ENCODE measurements at places on chromosomes 4 and X.
A peak's percentile ranks its signal among the peaks of the same experiment; 100 is the strongest.

DNA sequence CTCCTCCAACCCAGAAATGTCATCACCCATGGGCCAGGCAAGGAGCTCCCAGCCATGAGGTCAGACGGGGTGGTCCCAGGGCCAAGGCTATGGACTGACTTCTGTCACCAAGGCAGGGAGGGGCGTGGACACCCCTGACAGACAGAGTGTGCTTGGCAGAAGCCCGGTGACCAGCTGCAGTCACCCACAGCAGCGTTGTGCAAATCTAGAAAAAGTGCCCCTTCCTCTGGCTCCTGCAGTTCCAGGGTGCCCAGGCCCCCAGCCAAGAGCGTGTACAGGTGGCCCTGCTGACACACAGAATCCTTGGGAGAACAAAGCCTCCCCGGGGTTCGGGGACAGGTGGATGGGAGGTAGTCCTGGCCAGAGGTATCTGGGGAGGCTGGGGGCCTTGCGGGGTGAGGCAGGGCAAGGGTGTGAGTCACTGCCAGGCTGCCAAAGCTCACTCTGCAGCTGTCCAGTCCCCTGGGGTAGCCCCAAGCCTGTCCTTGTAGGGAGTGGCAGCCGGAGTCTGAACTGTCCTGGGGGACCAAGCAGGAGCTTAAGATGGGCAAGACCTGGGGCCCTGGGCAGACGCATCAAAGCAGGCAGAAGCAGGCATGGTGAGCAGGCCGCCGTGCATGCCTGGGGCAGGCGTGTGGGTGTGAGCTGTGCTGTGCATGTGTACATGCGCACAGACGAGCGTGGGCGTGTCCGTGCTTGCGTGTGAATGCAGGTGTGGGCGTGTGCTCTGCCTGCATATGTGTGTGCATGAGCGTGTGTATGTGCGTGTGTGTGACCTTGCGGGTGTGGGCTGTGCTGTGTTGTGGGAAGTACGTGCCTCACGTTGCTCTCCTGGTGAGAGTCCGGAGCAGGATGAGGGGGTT is 3.3 kb downstream of the MYL5 start:
- DNase-seq, result no peak

DNA sequence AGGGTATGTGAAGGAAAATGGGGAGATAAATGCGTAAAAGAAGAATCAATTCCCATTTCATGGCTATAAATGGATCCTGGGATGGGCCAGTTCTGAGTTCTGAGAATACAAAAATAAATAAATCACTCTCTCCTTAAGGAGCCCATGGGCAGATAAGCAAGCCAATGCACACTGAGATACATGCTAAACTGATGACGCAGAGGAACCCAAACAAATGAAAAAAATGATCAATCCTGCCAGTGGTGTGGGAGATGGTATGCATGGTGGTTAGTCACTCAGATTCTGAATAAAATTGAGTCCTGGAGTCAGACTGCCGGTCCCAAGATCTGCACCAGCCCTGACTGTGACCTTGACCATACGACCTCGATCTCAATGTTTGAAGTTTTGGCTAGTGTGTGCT is 59.7 kb downstream of the NEIL3 start:
- DNase-seq, result no peak

DNA sequence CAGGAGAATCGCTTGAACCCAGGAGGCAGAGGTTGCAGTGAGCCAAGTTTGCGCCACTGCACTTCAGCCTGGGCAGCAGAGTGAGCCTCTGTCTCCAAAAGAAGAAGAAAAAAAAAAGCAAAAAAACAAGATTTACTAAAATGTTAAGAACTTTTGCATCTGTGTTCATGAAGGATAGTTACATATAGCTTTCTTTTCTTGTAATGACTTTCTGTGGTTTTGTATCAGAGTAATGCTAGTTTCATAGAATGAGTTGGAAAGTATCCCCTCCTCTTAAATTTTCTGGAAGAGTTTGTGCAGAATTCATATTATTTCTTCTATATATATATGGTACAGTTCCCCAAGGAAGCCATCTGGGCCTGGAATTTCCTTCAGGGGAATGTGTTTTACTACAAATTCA is 17.0 kb upstream of the GRIPAP1 start:
- no peak for DNase-seq

DNA sequence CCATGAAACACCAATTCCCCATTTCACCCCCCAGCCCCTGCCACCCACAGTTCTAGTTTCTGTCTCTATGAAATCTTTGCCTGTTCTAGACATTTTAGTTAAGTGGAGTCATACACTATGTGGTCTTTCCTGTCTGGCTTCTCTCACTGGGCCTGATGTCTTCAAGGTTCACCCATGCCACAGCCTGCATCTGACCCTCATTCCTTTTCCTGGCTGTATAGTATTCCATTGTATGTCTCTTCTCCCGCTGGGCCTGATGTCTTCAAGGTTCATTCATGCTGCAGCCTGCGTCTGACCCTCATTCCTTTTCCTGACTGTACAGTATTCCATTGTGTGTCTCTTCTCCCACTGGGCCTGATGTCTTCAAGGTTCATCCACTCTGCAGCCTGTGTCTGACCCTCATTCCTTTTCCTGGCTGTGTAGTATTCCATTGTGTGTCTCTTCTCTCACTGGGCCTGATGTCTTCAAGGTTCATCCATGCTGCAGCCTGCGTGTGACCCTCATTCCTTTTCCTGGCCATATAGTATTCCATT is 191.7 kb downstream of the CRLF2 start:
- no peak for DNase-seq

GRCh38 chr4:186067757-186068385 is 1.1 kb upstream of the TLR3 start:
- peak; percentile 70 for DNase-seq

DNA sequence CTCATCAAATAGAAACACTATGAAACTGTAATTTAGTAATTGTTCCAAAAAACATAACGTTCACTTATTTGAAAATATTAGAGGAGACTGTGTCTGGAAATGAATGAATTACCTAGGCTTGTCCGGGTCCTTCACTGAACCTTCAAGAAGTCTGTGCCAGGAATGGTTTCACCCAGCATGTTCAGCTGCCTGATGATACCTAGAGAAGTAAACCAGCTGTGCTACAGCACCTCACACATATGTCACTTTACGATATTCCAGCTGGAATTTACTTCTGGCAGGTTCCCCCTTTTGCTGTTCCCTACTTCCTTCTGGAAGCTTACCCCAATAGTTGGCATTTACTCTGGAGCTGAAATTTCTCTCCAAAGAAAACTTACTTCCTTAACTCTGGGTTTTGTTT is 906.5 kb downstream of the FAT4 start:
- no peak for DNase-seq

- peak; percentile 41 for DNase-seq
Measured at GRCh38 chrX:133985164-133985966, at the start of gene GPC3. Gene GPC3 (minus strand): TSS chrX:133985594.

GRCh38 chrX:30065226-30065625 is 150.1 kb upstream of the MAGEB2 start:
- DNase-seq, result no peak

DNA sequence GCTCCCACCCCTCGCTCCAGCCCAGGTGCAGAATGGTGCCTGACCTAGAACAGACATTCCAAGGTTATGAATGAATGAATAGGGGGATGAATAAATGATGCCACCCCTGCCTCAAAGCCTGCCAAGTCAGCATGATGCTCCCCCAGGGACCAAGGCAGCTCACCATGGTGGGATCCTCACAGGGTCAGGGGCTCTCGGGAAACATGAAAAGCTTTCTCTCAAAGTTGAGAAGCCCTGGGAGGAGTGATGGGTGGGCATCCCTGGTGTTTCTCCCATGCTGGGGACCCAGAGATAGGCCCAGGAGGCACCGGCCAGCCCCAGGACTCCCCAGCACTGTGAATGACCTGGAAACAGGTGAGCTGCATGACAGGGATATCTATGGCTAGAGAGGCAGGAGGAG is 58.9 kb downstream of the HTRA3 start:
- no peak for DNase-seq

All from foreskin fibroblast (primary cell).